ENCODE measurements at places on chromosomes 5 and 9.

DNA sequence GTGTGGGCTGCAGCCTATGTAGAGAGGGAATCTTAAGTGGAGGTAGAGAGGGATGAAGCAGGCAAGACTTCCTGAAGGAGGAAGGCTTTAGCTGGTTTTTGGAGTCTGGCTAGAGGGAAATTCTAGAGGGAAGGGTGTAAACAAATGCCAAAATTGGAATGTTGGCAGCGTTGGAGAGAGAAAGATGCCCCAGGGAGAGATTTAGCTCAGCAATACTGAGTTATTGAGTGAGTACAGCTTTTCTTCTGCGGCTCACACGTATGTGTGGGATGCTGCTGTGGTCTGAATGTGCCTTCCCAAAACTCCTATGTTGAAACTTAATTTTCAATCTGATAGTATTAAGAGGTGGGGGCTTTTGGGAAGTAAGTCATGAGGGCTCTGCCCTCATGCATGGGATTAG lies 24.5 kb upstream of the GLRA1 start:
- no peak for DNase-seq

- DNase-seq, result no peak
Measured at GRCh38 chr9:137423514-137424291, 510 bp downstream of the NOXA1 start.

DNA sequence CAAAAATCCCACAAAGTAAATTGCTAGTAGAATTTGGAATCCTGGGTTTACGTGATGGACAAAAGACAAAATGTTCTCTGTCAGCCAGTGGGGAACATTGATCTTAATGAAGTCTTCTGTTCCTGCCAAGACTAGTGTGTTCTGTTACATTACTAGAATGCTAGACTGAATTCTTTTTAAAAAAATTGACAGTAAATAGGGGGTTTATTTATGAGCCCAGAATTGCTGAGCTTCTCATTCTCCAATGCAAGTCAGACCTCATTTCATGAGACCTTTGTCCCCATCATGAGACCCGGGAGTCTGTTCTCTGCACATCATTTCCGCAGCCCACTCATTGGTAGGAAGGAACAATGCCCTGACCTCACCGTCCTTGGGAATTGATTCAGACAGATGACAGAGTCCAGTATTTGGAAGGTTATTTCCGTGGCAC lies 173.8 kb upstream of the OTULINL start:
- no peak for DNase-seq

- peak; percentile 52 for DNase-seq
Measured at GRCh38 chr9:128818839-128819715, 777 bp downstream of the ENDOG start.

- no peak for DNase-seq
Measured at GRCh38 chr9:87887661-87888480, 5.2 kb downstream of the SPATA31E1 start.

DNA sequence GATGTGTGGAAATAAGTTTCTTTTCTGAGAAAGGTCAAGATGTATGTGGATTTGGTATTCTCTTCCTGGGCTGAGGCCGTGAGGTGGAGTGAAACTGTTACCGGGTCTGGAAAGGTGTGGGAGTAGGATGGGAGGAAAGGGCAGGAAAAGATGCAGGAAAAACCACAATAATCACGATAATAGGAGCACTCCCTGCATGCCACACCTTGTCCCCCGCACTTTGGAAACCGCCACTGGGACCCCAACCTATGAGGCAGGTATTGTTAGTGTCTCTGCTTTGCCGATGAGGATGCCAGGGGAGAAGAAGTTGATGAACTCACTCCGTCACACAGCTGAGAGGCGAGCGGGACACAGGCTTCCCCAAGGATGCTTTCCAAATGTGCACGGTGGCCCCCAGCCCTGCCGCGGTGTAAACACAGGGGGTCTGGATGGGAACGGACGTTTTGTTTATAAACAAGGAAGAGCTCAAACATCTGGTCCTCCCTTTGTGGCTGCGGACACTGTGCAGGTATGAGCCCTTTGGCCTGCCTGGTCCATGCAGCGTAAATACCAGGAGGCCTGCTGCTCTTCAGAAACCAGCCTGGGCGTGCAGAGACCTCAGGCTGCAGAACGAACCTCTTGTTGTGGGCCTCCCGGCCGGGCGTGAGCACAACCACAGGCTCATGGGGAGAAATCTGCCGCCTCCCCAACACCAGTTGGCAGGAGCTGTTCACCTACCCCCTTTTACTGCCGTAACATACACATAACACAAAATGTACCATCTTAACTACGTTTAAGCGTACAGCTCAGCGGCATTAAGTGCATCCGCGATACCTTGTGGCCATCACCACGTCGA lies 126.7 kb downstream of the COL23A1 start:
- DNase-seq, result no peak

GRCh38 chr5:172029876-172030275 lies 23.4 kb upstream of the FBXW11 start:
- no peak for DNase-seq

GRCh38 chr9:127221695-127222094 lies 42.9 kb upstream of the GARNL3 start:
- DNase-seq, result no peak

GRCh38 chr5:150412319-150413175 lies at the start of gene CD74:
Gene CD74, minus strand, starts transcription at chr5:150412910. Its CDS starts 161 bp downstream, at chr5:150412749.
- peak; percentile 16 for DNase-seq

GRCh38 chr5:147966326-147966725 lies 60.0 kb upstream of the C5orf46 start:
- DNase-seq, result no peak

GRCh38 chr5:170059221-170059620 lies 46.5 kb upstream of the FOXI1 start:
- no peak for DNase-seq

DNA sequence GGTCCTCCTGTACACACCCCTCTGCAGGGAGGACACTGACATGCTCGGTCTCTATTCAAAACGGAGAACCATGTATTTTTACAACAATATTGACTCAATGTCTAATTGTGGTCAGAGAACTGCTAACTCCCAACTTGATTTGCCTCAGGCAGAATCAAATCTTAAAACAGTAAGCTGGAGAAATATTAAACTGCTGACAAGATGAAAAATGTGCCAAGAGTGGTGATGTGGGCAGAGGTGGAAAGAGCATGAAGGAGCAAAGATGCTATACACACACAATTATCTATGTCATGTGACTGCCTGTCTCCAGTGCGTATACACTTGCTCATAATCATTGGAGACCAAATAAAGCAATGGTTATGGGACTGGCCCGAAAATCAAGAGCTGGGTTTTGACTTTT lies 556.1 kb upstream of the ZNF608 start:
- no peak for DNase-seq

- no peak for DNase-seq
Measured at GRCh38 chr5:74866596-74867162, 492 bp upstream of the FAM169A start.

All from DND-41 (cell line).